ENCODE measurements at places on chromosomes 3 and 15. TPM values are rescaled to one million over a fixed set of nuclear protein-coding genes. Genes with fewer than 3 reads are reported as not detected.

The LNP1 gene
- polyA plus RNA-seq, result 9.1 TPM

The BCHE gene
- 48.9 TPM for polyA plus RNA-seq

The EOGT gene
- 38.6 TPM for polyA plus RNA-seq

The POPDC2 gene
- polyA plus RNA-seq, result 6.6 TPM

The CAND2 gene
- 7.0 TPM for polyA plus RNA-seq

The TTLL13 gene
- 0.81 TPM for polyA plus RNA-seq

The BFSP2 gene
- polyA plus RNA-seq, result not detected

The FGF7 gene
- polyA plus RNA-seq, result 23.7 TPM

The FRMD4B gene
- polyA plus RNA-seq, result 71.6 TPM

The RBPMS2 gene
- 7.0 TPM for polyA plus RNA-seq
